ENCODE measurements at places on chromosomes 2 and 18.

DNA sequence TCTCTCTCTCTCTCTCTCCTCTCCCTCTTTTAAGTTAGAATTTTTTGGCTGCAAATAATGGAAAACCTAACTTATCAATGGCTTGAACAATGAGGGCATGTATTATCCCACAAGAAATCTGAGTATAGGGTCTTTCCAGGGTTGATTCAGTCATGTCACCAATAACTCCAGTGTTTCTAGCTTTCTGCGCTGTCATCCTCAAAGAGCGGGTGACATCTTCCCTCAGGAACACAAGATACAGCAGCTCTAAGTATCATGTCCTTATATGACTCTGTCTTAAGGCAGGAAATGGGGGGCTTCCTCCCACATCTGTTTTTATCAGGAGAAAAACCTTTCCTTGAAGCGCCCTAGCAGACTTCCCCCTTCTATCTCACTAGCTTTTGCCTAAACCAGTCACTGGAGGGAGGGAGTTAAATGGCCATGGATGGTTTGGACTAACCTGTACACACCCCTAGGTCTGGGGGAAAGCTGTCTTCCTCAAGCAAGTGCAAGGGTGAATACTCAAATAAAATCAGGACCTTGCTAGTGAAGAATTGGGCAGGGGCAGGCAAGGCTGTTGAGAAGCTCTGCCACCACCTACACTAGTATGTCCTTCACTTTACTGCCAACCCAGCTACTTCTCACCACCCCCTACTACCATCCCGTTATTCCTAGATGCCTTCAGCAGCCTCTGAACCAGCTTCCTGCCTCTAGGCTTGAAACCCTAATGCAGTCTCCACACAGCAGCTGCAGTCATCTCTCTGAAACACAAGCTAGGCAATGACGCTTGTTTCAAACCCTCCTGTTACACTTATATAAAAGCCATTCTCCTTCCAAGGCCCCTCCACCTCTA lies 7.5 kb upstream of the TUBA4A start:
- no peak for DNase-seq

- DNase-seq: no peak
These were observed 3.0 kb upstream of the RPL37A start for GRCh38 chr2:216495656-216496055.

DNA sequence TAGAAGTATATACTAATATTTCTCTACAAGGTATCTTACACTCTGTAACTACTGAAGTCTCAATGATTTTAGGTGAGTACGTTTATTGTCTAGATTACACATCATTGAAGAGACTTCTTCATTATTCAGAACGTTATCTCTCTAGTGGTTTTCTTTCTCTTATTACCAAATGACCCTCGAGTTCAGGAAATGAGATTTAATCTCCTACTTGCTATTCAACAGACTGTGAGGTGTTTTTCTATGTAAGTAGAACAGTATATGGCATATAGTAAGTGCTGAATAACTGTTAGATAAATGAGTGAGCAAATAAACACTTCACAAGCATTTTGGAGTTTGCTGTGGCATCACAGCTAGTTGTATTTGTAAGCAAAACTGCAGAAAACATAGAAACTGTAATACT lies 947.2 kb upstream of the SLC39A10 start:
- DNase-seq: no peak

GRCh38 chr2:241399941-241400922 lies 44.1 kb downstream of the FARP2 start:
- DNase-seq: no peak

DNA sequence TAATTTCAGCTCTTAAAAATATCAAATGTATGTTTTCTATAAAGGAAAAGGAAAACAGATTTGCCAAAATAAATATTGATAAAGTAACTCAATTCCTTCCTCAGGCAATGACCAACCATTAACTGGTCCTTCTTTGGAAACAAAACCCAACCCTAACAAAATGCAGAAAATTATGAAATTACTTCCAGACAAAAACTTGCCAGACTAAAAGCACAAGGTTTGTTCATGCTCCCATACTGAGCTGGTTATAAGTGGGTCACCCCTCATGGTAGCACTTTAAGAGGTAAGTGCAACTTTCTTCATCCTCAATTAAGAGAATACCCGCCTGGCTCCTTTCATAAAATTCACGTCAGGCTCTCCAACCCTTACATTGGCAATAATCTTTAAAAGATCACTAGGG lies 31.1 kb upstream of the TTC32 start:
- DNase-seq: no peak

DNA sequence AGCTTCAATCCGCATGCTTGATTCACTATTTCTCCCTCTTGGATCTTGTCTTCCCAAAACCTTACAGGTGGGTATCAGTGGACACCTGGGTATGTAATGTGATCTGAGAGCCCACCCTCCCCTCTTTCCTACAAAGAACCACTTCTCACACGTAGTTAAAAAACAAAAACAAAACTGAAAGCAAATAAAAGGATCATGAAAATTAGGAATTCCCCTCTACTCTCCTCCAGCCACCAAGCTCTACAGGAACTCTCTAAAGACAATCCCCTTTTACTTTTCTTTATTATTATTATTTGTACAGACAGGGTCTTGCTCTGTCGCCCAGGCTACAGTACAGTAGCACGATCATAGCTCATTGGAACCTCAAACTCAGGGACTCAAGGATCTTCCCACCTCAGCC lies 40.8 kb upstream of the MYO1B start:
- DNase-seq: no peak

- DNase-seq: no peak
These were observed 102.3 kb downstream of the MAPK4 start for GRCh38 chr18:50662177-50662576.

- no peak for DNase-seq
These were observed 92.8 kb downstream of the AKAIN1 start for GRCh38 chr18:5104246-5104645.

DNA sequence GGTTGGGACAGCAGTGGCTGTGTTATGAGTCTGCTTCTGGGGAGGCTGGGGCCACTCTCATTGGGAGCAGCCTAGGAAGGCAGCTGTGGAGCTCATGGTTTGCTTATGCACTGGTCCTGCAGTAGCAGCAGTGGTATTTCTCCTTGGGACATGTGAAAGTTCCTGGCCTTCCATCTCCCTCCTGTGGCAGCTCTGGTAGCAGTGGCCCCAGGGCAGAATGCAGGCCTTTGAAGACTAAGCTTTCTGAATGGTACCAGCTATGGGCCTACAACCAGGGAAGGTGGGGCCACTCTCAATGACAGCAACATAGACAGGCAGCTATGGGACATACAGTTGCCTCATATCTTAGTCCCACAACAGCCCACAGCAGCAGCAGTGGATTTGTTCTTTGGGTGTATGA lies 117.3 kb upstream of the VWC2L start:
- DNase-seq: no peak

DNA sequence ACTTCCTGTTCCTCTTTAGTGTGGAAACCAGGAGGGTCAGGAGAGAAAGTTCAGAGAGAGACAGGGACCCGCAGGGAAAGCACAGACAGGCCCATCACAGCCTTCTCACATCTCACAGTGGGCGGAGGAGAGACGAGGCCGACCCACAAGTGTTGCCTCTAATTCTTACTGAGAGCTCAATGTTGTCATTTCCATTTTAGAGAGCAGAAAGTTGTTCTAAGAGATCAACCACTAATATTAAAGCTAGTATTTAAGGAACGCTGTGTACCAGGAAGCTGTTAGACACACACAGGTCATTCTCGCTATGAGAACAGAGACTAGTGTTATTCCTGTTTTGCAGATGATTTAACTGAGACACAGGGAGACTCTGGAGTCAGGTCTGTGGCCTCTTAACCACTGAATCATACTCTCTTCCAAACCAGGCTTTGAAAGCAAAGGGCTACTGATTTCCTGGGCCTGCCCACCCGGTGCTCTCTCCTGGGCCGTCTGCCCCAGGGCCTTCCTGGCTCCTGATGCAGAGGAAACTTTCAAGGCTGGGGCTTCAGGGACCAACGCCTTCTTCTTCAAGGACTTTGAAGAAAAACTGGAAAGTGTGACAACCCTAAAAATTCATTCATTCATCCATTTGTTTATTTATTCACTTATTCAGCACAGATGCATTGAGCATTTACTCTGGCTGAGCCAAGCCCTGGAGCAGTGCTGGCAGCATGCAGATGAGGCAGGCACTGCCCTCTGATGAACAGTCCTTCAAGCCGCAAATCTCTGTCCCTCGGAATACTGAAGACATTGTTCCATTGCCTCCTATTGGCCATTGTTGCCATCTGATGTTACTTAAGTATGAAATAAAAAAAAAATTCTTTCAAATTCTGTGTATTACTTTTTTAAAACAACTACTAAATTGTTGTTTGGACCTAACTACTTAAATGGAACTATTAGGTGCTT lies 37.2 kb upstream of the BIN1 start:
- no peak for DNase-seq

GRCh38 chr18:25614168-25614567 lies 262.2 kb upstream of the ZNF521 start:
- DNase-seq: no peak

DNA sequence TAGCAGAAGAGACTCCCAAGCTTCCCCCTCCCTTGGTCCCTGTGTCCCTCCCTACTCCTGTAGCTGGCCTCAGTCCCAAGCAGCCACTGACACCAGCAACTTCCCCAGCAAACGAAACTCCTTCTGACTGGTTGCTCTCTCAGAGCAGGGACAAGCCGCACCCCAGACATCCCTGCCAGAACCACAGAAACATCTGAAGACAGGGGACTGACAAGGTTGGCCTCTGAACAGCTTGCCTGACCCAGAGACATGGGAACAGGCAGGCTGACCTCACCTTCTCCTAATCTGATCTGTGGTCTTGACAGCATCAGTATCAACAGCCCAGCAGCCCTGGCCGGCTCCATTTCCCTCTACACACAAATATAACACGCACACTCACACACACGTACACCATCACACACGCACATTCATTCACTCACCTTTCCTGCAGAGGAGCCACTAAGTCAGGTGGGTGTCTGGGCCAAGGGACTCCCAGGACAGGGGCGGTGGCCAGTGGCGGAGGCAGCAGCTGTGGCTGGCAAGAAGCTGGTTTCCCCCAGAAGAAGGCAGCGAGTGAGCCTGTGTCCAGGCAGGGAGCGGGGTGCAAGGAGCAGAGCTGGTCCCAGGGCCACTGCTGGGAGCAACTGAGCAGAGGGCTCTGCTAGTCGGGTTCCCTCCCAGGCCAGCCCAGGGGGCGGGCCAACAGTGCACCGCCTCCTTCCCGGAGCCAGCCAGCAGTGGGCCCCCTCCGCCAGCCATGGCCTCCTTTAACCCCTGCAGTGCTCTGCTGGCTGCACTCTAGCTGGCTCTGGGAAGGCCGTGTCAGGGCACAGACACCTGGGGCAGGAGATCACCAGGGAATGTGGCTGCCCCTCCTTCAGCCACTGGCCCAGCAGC lies 59.1 kb downstream of the TNS1 start:
- DNase-seq: no peak

DNA sequence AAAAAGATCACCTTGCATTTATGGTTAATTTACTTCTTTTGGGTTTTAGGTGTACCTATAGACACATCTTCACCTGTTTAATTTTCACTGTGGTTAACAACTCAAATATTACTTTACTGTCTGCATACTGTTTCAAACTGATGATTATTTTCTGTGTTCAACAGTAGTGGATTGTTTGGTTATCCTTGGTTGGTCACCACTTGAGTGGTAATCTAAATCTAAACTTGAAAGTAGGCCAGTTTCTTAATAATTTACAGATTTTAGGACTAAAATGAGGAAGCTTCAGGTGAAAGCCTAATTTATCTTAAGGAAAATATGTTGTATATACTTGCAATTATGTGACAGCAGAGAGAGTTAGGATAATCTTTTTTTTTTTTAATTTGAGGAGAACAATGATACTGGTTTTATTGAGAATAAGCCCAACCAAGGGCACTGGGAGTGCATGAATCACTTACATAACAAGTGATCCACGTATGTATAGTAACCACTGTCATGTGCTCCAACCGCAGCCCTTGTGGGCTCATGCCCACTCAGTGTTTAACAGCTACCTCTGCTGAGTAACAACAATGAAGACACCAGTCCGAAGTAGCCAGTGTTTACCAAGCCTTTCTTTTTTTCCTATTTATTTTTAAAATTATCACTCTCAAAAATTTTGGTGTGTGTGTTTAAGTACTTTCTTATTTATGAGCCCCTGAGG lies 31.0 kb upstream of the WDSUB1 start:
- no peak for DNase-seq

- no peak for DNase-seq
These were observed 58.7 kb downstream of the ITGB6 start for GRCh38 chr2:160141419-160141818.

GRCh38 chr2:205688417-205689200 lies 6.3 kb downstream of the NRP2 start:
- no peak for DNase-seq

- DNase-seq: no peak
These were observed 16.9 kb downstream of the ZNF236 start for GRCh38 chr18:76839086-76839794.

DNA sequence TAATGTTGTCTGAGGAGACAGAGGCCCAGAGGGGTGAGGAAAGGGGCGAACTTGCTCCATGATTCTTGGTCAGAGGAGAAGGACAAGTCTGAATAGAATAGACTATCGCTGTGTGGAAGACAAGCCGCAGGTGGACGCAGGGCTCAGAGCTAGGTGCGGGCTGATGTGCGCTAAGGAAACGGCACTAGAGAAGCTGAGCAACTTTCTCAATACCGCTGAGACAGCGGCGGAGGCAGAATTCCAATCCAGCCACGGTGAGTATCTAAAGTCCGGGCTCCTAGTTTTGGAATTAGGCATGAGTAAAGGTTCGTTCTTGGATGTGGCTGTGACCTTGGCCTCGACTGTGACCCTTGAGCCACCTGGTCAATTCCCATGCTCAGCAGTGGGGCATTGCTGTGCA lies 47.8 kb downstream of the CAPN13 start:
- DNase-seq: no peak

DNA sequence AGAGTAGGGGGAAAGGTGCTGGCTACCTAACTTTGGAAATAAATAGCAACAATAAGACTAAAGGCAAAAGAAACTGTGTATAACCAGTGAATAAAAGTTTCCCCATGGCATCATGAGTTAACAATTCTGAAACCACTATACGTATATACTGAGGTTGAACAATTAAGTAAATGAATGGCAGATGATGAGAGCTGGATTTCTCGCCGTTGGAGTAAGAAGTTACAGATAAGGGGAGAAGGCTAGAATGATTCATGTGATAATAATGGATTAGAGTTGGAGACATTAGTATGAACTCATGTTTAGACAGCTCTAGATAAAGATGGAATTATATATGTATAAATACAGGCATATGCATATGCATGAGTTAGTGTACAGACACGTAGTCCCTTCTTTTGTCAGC lies 152.7 kb downstream of the UBR3 start:
- DNase-seq: no peak

DNA sequence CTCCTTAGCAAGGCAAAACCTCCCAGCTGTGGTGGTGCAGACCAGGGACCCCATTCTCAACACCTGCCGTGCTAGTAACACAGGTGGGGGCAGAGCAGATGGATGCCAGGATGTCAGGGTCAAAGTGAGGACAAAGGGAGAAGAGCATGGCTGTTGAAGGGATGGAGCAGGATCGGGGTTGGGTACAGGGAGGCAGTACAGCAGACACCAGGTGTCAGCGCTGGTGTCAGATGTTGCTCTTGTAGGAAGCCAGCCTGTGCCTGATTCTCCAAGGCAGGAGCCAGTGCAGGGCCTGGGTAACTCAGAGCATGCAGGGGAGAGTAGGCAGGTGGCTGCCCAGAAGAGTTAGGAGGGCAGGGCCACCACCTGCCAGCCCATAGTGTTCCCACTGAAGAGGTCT lies 222.1 kb upstream of the SPRED2 start:
- DNase-seq: no peak

Data from AG04449 (cell line).